ENCODE measurements at places on chromosomes 1 and 21. TPM values are rescaled to one million over a fixed set of nuclear protein-coding genes. Genes with fewer than 3 reads are reported as not detected.

GRCh38 chr1:232620356-232620969 lies 9.5 kb downstream of the SIPA1L2 start:
- peak; percentile 60 for DNase-seq

GRCh38 chr1:244207042-244207934 lies 156.2 kb downstream of the ZBTB18 start:
- DNase-seq: no peak

Gene TCHHL1
- total RNA-seq: not detected

DNA sequence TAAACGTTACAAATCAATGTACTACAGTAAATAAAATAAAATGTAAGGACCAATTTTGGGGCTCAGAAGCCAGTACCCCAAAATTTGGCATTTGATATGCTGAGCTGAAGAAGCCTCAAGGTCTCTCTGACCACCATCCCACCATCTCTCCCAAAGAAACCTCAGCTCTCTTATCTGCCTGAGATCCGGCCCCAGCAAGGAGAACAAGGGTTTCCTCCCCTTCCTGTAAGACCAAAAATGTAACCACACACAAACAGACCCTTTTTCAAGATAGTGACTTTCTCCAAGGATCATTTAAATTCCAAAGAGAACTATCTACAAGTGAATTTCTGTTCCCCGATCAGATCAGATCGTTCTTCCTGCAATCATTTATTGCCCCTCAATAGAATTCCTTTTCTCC lies 68.1 kb upstream of the SLC45A1 start:
- DNase-seq: no peak

Gene SETDB1
- 21.8 TPM for total RNA-seq

Gene SHISA4
- total RNA-seq: 52.8 TPM

DNA sequence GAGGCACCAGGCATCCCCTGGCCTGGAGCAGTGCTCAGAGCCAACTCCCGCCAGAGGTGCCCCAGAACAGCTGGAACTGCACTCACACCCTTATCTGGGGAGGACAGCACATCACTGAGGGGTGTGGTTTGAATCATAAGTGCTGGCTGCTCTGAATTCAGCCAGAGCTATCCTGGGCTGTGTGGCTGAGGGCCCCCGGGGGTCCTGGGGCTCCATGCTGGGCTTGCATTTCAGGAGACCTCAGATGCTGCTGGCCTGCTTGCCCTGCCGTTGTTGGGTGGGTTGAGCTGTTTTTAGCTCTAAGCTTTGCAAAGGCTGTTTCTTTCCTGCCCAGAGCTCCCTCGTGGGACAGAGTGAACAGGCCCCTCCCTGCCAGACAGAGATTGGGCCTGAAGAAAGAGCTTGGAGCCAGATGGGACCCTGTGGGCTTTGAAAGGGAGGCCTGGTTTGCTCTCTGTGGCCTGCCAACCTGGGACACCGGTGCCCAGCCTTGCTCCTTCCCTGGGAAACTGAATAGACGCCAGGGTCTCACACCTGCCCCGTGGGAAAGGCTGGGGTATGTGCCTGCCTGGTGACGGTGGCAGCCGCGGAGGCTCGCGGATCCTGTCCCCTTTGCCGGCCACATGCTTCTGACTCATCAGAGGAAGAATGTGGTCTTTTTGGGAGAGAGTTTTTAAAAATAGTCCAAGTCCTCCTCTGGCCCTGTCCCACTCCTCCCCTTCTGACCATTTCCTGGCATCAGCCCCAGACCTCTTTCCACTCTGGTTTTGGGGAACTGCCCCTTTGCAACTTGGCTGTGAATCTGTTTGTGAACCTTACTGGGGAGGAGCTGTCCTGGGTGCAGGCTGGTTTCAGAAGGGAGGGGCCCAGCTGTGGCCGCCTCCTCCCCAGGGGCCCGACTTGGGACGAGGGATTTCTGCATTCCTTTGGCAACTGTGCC lies 30.0 kb downstream of the ARHGEF10L start:
- peak; percentile 89 for DNase-seq

DNA sequence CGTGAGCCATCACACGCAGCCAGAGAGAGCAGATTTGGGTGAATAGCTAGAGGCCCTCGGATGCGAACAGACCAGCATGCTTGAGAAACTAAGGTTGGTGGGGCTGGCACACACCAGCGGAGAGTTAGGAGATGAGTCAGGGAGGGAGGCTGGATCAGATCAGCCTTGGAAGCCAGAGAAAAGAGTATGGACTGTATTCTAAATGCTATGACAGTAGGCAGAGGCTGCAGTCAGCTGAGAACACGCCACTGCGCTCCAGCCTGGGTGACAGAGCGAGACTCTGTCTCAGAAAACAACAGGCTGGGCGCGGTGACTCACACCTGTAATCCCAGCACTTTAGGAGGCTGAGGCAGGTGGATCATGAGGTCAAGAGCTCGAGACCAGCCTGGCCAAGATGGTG lies 4.0 kb upstream of the PLEKHM2 start:
- DNase-seq: no peak

Measured in uterus (tissue), 4 donors.